ENCODE measurements at places on chromosomes 1 and 21.

DNA sequence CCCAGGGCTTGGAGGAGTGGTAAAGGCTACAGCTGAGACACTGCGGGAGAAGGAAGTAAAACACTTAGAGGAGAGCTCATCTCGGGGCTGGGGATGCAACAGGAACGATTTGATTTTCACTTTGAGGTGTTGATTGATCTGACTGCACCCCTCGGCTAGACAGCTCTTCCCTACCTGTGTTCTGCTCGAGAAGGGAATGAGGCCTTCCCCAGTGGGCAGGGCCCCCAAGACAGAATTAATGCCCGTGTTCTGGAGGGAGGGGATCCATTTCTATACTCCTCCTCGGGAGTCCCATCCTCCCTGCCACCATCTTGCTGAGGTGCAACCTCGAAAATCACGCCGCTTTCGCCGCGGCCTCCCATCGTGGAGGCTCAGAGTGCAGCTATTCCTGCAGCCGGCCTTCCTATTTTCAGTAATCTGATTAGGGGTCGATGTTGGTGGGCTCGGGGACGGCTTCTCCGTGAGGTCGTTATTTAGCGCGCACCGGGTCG, 2.4 kb downstream of the ATP2B4 start:
- no peak for DNase-seq

GRCh38 chr1:185291159-185291558, 25.9 kb downstream of the IVNS1ABP start:
- no peak for DNase-seq

DNA sequence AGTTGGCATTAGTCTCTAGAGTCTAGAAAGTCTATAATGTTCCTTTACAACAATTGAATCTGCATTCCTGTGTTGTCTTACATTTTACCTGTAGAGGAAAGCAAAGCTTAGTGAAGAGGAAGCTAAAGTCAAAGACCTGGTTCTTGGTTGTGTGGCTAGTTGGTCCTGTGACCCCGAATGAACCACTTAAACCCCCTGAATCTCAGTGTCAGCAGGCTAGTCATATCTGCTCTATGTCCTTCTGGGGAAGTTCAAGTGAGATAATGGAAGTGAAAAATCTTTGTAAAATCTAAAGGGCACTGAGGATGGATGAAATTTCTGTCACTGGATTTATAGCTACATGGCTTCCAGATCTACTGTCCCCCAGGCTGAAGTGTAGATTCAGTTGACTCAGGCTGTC, 24.0 kb upstream of the AIM2 start:
- no peak for DNase-seq

DNA sequence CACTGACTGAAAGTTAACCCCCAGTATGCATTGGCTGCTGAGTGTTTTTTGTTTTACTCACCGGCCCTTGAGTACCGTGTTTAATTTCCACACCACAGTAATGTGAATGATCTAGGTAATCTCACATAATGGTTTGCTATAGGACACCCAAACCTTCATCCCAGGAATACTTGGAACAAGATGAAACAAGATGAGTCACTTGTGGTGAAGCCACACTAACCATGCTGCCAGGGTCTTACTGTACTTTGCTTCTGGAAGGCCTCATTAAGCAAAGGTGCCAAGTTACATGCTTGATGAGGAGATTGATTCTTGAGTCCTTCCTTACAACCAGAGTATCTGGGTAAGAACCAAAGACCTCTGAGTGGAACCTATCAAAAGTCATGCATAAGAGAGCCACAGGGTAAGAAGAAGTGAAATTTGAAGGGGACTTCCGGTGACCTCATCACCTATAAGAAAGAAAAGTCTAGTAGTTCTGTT, 163.3 kb downstream of the NRIP1 start:
- no peak for DNase-seq

DNA sequence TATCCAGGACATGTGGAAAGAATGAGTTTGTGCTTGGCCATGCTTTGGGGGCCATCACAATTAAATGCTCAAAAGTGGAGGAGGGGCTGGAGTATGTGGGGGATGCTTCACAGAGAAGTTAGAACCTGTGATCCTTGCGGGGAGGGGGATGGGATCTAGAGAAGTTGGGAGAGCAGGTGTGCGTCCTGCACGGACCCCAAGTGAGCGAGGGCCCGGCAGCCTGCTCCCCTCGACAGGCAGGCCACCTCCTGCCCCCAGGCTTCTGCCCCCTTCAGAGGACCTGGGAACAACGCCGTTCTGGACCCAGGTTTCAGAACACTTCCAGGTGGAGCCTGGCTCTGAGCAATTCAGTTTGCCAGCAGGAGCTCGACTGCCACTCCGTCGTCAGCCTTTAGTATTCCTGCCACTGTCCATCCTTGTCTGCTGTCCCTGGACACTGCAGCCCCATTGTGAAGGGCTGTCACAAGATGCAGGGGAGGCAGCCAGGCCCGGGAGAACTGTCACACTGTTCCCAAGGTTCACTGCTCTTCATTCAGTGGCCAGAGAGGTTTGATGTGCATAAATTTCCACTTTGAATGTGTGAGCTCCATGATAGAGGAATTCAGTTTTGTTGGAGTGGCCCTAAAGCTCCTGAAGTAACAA, 112.2 kb downstream of the DHRS3 start:
- no peak for DNase-seq

GRCh38 chr1:11704194-11704529, 12.7 kb downstream of the DRAXIN start:
- DNase-seq: no peak

DNA sequence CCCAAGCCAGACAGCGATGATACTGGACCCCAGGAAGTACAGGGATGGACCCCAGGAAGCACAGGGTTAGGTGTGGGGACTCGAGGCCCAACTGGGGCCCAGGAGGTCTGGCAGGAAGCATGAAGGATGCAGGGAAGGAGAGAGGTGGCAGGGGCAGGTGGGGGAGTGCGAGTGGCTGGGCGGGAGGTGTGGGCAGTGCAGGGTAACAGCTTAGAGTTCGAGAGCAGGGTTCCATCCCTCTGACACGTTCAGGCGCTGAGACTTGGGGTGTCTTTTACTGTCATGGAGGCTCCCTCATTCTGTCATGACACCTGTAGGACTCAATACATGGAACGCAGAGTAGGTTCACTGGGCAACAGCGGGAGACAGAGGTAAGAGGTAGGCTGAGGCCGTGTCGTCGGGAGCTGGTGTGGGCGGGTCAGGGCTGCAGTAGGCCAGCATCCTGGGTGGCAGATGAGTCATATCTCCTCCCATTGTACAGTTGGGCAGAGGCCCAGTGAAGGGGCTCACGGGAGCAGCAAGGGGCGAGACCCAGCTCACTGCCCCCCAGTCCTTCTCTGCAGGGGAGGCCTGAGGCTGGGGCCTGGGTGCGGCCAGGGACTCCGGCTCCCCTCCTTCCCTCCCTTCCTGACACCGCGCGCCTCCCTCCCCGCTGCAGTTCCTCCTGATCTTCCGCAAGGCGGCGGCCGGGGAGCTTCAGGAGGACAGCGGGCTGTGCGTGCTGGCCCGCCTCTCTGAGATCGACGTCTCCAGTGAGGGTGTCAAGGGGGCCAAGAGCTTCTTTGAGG, 11.6 kb upstream of the CTRC start:
- no peak for DNase-seq

DNA sequence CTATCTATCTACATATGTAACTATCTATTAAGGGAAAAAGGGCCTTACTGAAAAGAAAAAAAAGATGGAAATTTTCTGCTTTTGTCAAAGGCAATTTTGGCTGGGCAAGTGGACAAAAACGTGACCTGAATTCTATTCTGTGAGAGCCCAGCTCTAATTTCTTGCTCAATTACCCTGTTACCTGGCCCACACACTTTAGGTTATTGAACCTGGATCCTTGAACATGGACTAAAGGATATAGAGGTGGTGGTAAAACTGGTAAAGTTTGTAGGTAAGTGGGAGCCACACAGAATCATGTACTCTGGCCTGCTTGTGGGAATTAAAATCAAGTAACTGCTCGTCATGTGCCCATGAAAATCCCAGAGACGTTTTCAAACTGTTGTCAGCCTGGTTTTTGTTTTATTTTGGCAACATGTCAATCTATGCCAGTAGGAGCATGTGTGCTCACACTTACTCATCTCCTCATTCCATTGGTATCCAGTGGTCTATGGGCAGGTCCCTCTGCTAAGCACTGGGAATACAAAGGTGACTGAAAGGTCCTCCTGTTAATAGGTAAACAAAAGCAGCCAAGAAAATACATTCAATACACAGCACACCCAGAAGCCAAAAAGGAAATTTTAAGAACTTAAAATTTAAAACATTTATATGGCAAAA, 113.7 kb upstream of the WARS2 start:
- DNase-seq: no peak

DNA sequence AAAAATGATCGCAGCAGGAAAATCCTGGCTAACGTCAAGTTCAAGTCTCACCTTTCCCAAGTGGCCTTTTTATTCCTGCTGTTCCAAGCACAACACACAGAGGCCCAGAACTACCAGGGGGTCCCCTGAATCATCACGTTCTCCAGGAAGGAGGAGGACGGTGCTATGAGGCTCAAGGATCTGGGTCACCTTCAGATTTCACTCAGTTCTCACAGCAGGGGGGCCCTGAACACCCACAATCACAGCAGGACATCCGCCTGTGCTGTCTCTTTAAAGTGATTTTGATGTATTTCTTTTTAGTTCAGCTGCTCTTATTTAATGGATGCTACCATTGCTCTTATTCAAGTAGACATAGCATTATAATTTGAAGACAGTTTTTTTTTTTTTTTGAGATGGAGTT, 173.4 kb downstream of the HUNK start:
- DNase-seq: no peak

- DNase-seq: no peak
Measured at GRCh38 chr1:22791831-22792347, 81.2 kb downstream of the EPHB2 start.

- DNase-seq: no peak
Measured at GRCh38 chr1:27163093-27163492, 8.2 kb upstream of the SLC9A1 start.

- DNase-seq: no peak
Measured at GRCh38 chr1:28078262-28078661, 10.1 kb downstream of the EYA3 start.

- DNase-seq: no peak
Measured at GRCh38 chr1:209805341-209805781, 581 bp downstream of the IRF6 start.
